Kidney epithelial cell (primary cell): ENCODE measurements at places on chromosomes 13 and 19.

DNA sequence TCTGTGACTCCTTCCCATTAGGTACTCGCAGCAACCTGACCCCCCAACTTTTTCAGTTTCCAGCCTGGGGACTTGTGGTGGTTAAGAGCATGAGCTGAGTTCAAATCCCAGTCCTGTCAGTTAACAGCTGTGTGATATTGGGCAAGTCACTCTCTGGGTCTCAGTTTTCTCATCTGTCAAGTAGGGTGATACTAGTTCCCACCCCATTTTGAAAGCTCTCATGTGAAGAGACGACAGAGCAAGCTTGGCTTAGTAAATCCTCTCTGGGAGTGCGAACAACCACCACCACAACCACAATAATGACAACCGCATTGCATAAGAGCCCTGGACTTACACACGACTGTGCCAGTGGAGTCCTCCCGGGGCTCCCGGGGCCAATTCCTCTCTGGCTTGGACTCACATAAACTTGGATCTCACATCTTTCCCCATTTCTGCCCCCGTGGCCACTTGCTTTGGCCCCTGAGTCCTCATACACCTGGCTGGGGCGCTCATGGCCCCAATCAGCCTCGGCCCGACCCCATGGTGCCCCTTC lies 454 bp downstream of the BLVRB start:
- DNase-seq, result no peak

GRCh38 chr13:43153436-43154090 lies 130.2 kb downstream of the DNAJC15 start:
- peak; percentile 76 for DNase-seq

DNA sequence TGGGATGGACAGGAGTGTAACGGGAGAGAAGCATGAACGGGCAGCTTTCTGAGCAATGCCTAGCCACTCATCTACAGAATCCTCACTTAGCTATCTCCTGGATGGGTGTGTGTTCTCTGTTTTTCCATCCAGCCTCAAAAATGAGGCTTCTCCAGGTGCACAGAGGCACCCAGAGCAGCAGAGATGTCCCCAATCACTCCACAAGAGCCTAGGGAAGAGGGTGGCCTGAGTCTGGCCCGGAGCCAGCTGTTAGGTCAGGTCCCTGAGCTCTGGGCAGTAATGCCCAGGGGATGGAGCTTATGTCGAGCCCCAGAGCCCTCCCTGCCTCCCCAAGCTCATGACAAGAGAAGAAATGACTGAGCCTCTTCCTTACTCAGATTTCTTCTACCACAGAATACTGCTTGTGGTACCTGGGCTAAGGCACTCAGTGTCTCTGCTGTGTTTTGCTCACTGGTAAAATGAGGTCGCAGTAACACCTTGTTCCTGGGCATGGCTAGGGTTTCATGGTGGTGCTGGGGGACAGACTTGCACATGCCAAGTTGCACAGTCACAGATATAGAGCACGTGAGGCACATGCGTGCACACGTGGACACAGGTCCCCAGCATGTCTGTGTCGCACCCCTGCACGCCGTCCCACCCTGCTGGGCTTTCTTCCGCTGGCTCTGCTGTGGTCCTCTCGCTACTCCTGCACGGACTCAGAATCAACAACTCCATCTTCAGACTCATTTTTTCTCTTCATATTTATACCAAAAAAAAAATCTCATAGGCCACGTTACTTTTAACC lies 86.6 kb upstream of the SOX1 start:
- no peak for DNase-seq

GRCh38 chr13:90719461-90719860 lies 628.0 kb upstream of the MIR17HG start:
- no peak for DNase-seq

GRCh38 chr19:46586294-46586693 lies 14.8 kb upstream of the CALM3 start:
- no peak for DNase-seq

- peak; percentile 26 for DNase-seq
These were observed 2.1 kb downstream of the CILP2 start for GRCh38 chr19:19540064-19540714.
